Astrocyte of the cerebellum (primary cell): ENCODE measurements at places on chromosomes 7 and 10.

- peak; percentile 31 for DNase-seq
Observed at GRCh38 chr7:17015598-17016031, 133.8 kb upstream of the AGR3 start.

GRCh38 chr7:149430192-149430591 is 30.7 kb downstream of the ZNF777 start:
- DNase-seq, result no peak

GRCh38 chr7:157378390-157378789 is 41.6 kb downstream of the DNAJB6 start:
- no peak for DNase-seq

GRCh38 chr10:80462981-80463741 is 9.1 kb downstream of the TSPAN14 start:
- no peak for DNase-seq

- no peak for DNase-seq
Observed at GRCh38 chr7:105788816-105789349, 87.5 kb downstream of the ATXN7L1 start.

GRCh38 chr7:112550468-112551060 is 69.8 kb downstream of the LSMEM1 start:
- peak; percentile 69 for DNase-seq

DNA sequence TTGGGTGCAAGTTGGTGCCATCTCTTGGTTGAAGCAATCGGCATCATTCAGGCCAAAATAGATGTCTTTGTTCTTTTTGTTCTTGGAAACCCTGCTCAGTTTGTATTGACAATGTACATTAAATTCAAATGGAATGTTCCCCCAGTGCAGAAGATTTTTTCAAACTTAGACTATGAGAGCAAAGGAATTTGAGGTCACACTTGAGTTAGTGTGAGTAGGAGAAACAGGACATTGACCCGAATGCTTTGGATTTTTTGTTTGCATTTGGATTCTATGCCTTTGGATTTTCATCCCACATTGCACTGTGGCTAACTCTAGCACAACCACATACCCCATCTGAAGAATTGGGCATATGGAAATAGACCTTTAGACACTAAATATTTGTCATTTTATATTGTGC is 480.0 kb downstream of the GALNT17 start:
- peak; percentile 23 for DNase-seq

- DNase-seq, result no peak
Observed at GRCh38 chr7:19020711-19021110, 96.7 kb downstream of the TWIST1 start.

GRCh38 chr7:119395024-119395423 is 878.0 kb upstream of the KCND2 start:
- no peak for DNase-seq

GRCh38 chr10:27695706-27696105 is 49.9 kb downstream of the MKX start:
- DNase-seq, result no peak

- DNase-seq, result no peak
Observed at GRCh38 chr7:29478226-29478625, 85.4 kb upstream of the PRR15 start.

- DNase-seq, result no peak
Observed at GRCh38 chr10:22158426-22158825, 59.4 kb downstream of the EBLN1 start.

DNA sequence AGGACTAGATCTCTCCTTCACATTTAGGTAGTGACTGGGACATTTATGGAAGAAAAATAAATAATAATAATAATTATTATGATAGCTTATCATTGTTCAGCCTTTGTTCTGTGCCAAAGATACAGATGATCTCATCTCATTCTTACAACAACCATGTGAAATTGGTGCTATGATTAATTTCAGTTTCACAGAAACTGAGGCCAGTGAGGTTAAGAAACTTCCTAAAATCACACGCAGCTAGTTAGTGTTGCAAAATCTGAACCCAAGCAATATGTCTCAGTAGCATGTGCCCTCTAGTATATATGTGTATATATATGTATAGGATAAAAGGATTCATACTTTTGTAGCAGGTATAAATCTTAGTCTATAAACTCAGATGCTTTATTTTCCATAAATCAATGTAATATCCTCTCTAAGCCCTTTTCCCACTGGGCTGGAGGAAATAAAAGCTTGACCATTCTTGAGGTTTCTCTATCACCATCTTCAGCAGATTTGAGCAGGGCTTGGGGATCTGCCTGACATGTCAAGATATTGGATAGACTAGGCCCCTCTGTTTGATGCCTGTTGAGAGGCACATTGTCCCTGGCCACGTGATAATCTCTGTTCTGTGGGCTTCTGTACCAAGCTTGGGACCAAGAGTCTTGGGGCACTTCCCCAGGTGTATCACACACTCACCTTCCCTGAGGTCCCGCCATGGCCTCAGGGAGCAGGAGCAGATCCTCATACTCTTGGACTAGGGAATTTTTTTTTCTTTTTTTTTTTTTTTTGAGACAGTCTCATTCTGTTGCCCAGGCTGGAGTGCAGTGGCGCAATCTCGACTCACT is 172.6 kb upstream of the NRP1 start:
- no peak for DNase-seq

GRCh38 chr10:76035206-76036110 is 604.0 kb downstream of the LRMDA start:
- no peak for DNase-seq

- no peak for DNase-seq
Observed at GRCh38 chr7:49817279-49817678, 43.8 kb downstream of the VWC2 start.

DNA sequence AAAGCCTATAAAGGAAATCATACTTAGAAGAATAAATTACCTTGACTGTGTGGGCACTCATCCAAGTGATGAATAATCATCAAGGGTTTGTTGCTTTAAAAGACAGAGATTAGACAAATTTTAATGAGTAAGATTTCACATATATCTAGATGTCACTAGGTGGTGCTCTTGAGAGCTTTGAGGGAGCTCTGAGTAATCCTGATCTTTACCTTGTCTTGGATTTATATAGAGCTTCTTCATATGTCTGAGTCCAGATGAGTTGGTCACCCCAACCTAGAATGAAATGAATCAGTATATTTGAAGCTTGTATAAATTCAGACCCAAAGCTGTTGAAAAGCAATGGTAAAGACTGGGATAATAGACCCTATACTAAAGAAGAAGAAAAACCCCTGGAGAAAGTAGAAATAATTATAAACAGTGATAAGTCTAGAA is 3.7 kb downstream of the AGR2 start:
- DNase-seq, result peak; percentile 53

- no peak for DNase-seq
Observed at GRCh38 chr10:29699621-29700020, 64.8 kb upstream of the SVIL start.

GRCh38 chr10:124619195-124619594 is 125.0 kb downstream of the FAM53B start:
- DNase-seq, result no peak

- peak; percentile 32 for DNase-seq
Observed at GRCh38 chr10:89274928-89275327, 23.4 kb upstream of the LIPA start.
